ENCODE measurements at places on chromosomes 5 and 9.
A peak's percentile ranks its signal among the peaks of the same experiment; 100 is the strongest.

- peak; percentile 89 for DNase-seq
Measured at GRCh38 chr9:16191691-16192402, 639.0 kb downstream of the CCDC171 start.

DNA sequence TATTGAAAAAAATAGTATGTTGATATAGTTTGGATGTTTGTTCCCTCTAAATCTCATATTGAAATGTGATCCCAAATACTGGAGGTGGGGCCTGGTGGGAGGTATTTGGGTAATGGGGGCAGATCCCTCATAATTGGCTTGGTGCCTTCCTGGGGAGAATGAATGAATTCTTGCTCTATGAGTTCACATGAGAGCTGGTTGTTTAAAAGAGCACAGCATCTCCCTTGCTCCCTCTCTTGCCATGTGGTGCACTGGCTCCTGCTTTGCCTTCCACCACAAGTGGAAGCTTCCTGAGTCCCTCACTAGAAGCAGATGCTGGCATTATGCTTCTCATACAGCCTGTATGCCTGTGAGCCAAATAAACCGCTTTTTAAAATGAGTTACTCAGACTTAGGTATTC is 154.8 kb downstream of the ADAMTS6 start:
- peak; percentile 78 for DNase-seq

DNA sequence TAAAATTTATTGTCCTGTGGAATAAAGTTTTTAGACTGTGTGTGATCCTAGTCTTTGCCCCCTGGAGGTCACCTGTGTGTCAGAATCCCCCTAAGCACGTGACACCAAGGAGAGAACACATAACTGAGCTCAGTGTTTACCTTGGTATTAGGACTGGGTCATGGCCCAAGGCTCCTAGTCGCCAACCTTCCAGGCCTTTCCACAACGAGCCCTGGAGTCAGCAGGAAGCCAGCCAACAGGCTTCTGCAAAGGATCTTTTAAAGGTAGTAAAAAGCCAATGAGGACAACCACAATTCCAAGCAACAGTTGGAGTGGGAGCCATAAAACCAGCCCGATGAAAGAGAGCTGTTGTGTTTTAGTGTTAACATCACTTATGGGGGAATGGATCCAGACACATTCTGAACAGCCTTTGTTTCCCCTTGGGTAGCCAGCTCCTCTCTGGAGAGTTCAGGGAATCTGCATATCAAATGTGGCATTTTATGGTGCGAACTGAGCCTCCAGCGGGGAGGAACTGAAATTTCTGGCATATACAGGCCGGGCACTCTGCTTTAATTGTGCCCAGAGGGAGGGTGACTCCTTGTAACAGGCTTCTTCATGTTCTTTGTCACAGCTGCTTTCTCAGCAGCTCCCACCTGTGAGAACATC is 239.9 kb downstream of the FSTL4 start:
- no peak for DNase-seq

GRCh38 chr5:160030631-160031377 is 21.9 kb downstream of the TTC1 start:
- peak; percentile 70 for DNase-seq

GRCh38 chr9:83537331-83538171 is 650 bp downstream of the FRMD3 start:
- peak; percentile 2 for DNase-seq

DNA sequence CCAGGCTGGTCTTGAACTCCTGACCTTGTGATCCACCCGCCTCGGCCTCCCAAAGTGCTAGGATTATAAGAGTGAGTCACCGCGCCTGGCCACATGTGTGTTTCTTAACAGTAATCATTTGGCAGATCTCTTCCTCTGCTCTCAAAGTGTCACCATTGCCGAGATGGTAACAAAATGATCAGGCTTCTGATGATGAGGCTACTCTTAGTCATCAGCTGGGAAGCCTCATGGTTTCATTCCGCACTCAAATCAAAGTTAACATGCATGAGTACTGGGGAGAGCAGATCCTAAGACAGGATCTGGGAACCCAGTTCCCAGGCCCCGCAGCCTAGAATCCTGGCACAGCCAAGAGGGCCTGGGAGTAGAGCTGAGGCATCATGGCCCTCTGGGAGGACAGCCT is 27.4 kb downstream of the BARHL1 start:
- peak; percentile 88 for DNase-seq

GRCh38 chr5:159130871-159131270 is 31.2 kb upstream of the EBF1 start:
- DNase-seq, result no peak

- no peak for DNase-seq
Measured at GRCh38 chr5:142722146-142722545, 36.3 kb upstream of the FGF1 start.

GRCh38 chr5:71839096-71839884 is 120.2 kb downstream of the CARTPT start:
- no peak for DNase-seq

DNA sequence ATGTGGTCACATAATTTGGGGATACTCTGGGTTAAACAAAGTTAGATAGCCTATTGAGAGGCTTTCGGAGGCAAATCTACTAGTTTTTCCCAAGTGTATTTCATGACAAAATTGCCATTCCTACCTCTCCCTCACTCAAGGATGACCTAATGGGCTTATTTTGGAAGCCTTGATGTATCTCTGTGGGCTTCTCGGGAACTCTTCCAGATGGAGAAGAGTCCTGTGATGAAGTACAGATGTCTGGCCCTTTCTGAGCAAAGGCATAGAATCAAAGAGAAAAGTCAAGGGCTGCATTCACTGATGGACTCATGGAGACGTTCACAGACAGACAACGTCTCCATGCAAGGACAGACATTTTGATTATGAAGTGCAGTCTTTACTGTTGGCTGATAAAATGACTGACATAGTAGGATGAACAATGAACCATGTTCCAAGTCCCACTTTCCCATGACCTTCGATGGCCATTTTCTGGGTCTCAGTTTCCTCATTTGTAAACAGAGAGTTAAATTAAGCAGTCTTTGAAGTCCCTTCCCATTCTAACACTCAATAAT is 347.2 kb upstream of the CD180 start:
- DNase-seq, result no peak

- no peak for DNase-seq
Measured at GRCh38 chr5:116626945-116627679, 52.5 kb upstream of the SEMA6A start.

DNA sequence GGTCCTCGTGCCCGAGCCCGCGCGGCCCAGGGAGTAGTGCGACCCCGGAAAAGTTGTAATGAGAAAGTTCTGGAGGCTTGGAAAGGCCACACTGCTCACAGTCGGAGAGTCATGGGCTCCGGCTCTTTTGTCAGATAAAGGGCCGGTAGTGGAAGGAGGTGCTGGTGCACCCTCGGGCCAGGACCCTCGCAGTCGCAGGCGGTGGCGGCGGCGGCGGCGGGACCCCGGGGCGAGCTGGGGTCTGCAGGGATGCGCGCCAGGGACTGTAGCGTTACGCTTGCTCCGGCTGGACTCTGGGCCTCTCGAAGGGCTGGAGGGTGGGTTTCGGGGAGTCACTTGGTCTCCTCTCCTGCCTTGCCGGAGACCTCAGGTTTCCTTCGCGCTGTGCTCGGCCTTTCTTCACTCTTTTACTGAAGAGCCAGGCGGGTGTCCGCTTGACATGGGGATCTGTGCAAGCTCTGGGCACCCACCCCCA is 1.5 kb downstream of the RORB start:
- peak; percentile 19 for DNase-seq

Data from fibroblast of lung (primary cell).